ENCODE measurements at places on chromosomes 12 and 14. TPM values are rescaled to one million over a fixed set of nuclear protein-coding genes. Genes with fewer than 3 reads are reported as not detected.
A peak's percentile ranks its signal among the peaks of the same experiment; 100 is the strongest.

The OASL gene
- 21.1 TPM for total RNA-seq

The GPX2 gene
- total RNA-seq: 0.15 TPM

- H3K36me3 ChIP-seq: no peaks in the 10 kb centered on the region
- H3K4me1 ChIP-seq: no peaks in the 10 kb centered on the region
- H3K27me3 ChIP-seq: no peaks in the 10 kb centered on the region
- no peak overlapping the region for H3K27ac ChIP-seq
These were observed 40.5 kb downstream of the ALKBH1 start for GRCh38 chr14:77667331-77667730.

DNA sequence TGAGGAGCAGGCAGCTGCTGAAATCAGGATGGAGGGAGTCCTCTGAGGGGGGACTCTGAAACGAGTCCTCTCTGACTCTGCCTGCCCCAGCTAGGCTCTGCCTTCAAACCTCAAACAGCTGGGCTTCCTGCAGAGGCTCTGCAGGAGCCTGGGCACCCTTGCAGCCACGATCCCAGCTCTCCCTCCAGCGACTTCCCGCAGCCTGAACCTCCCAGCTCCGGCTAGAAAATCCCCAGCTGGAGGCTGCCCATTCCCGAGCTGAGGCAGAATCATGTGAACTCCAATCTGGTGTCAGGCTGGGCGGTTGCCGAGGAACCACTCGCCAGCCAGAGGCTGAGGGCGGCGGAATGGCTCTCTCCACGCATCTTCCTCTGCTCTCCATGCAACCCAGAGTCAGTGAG, at the start of gene GPR68:
GPR68 (minus strand) TSS at position 204 of the 401 bp plus-strand sequence. CDS start 9,654 bp downstream, outside the sequence.
- H3K27ac ChIP-seq: no peak within 1 kb of the TSS
- DNase-seq: no peak
- H3K4me1 ChIP-seq: no peaks in the 10 kb centered on the region
- H3K27me3 ChIP-seq: no peaks in the 10 kb centered on the region
- H3K4me3 ChIP-seq: no peak within 1 kb of the TSS
- no peaks in the 10 kb centered on the region for H3K36me3 ChIP-seq

GRCh38 chr12:34406228-34406995, 384.1 kb downstream of the ALG10 start:
- no peak for DNase-seq
- no peak overlapping the region for H3K27ac ChIP-seq
- H3K4me3 ChIP-seq: no peak overlapping the region
- H3K36me3 ChIP-seq: no peaks in the 10 kb centered on the region
- H3K27me3 ChIP-seq: peaks cover 3% of the 10 kb centered on the region

The CFAP251 gene
- total RNA-seq: 4.2 TPM

- no peak overlapping the region for H3K4me3 ChIP-seq
- no peaks in the 10 kb centered on the region for H3K4me1 ChIP-seq
- H3K27ac ChIP-seq: no peak overlapping the region
- no peaks in the 10 kb centered on the region for H3K27me3 ChIP-seq
- no peak for DNase-seq
- H3K36me3 ChIP-seq: no peaks in the 10 kb centered on the region
These were observed 267.9 kb downstream of the BCL11B start for GRCh38 chr14:99004112-99004511.

DNA sequence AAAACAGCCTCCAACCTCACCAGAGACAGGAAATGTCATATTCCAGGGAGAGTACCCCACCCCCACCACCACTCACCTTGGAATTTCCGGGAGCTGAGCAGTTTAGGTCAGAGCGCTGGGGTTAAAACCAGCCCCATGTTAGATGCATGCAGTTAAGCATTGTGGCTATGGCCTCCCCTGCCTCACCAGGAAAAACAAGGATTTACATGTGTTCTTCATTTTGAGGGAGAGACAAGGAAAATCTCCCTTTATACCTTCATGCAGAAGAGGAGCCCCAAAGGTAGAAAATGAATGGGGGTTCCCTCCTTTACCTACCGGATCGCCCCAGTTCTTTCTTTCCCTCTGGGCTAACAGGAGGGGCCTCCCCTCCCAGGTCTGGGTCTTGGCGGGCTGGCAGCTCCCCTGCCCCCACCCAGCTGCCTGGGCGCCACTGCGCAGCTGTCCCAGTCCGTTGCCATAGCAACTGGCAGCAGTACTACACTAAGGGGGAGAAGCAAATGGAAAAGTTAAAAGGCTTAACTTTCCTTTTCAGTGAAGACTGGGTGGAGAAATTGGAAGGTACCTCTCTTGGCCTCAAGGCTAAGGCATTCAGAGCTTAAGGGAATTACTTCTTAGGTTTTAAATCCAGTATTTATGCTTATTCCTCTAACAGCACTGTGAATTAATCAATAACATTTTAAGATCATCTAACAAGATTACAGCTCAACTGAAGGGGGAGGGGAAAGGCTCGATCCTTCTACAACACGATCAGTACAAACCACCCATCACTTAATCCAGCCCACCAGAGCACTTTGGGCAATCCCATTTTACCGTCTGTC, 20.5 kb downstream of the CBX5 start:
- peaks cover 5% of the 10 kb centered on the region for H3K36me3 ChIP-seq
- peak overlapping the region; percentile 52 for H3K4me3 ChIP-seq

The GCH1 gene
- total RNA-seq: 3.6 TPM

DNA sequence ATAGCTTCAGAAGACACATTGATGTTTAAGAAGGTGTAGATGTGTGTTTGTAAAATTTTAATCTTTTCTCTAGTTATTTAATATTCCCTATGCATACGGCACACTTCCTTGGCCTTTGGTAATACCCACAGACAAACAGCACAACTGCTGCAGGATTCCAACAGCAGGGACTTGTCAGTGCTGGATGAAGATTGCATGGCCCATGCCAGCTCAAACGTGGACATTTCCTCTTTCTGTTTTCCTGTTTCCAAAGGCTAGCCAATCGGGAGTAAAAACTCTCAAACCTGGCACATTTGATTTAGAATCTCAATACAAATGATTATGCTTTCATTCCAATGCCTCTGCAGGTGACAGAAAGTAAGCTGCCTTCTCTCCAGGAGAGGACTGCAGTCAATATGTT, 22.5 kb upstream of the PDE3A start:
- no peak overlapping the region for H3K4me3 ChIP-seq
- H3K4me1 ChIP-seq: no peaks in the 10 kb centered on the region
- no peak overlapping the region for H3K27ac ChIP-seq
- H3K27me3 ChIP-seq: no peaks in the 10 kb centered on the region

GRCh38 chr12:50234347-50234746, 49.0 kb downstream of the LIMA1 start:
- H3K27ac ChIP-seq: peak overlapping the region; percentile 25
- no peak overlapping the region for H3K4me3 ChIP-seq
- no peaks in the 10 kb centered on the region for H3K27me3 ChIP-seq
- H3K36me3 ChIP-seq: no peaks in the 10 kb centered on the region
- H3K4me1 ChIP-seq: peaks cover 7% of the 10 kb centered on the region
